ENCODE measurements at places on chromosomes 1 and 21.

DNA sequence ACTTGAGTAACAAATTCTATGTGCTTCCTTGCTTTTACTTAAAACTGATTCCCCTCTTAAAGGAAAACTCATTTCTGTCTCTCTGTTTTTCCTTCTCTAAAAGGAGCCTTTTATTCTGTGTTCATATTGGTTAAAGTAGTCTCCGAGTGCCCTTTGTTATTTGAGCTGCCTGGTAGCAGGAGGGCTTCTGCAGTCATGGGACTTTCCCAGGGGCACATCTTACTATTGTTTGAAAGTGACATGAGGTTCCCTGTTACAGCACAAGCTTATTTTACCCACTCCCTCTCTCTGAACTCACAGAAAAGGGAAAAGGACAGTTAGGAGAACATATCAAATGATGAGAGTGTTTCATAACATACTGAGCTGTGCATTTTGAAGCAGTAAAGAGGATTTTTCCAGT, 58.1 kb upstream of the ANGPTL1 start:
- no peak for DNase-seq

GRCh38 chr1:59271561-59272260, 25.2 kb upstream of the FGGY start:
- DNase-seq = no peak

DNA sequence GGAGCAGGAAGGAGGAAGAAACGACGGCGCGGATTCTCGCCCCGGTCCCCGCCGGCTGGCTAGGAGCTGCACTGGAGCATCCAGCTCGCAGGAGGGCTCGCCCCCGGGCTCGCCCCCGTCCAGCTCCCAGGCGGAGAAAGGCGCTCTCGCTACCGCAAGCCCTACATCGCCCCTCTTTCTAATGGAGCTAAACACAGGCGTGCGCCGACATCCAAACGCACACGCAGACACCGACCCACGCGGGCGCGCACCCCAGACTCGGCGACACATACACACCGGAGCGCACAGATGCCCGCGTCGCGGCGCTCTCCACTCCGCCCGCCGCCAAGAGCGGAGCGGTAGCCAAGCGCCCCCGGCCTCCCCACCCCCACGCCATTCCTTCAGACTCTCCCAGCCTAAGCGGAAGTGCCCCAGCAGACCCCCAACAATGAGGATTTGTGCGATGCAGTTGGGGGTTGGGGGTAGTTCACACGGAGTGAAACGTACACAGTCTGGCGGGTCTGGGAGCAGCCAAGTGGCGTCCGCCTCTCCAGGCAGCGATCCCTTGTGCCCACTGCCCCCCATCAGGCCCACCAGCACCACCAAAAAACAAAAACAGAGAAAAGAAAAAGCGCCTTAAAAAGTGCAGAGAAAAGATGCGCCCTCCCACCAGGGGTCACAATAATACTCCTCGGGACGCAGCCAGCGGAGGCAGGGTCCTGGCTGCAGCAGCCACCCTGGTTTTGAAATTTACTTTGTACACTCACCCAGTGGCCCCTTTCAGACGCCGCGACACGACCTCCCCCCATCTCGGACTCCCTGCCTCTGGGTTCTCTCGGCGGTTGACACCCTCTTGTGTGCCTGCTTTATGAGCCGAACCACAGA, 1.4 kb downstream of the DAB1 start:
- DNase-seq = no peak

DNA sequence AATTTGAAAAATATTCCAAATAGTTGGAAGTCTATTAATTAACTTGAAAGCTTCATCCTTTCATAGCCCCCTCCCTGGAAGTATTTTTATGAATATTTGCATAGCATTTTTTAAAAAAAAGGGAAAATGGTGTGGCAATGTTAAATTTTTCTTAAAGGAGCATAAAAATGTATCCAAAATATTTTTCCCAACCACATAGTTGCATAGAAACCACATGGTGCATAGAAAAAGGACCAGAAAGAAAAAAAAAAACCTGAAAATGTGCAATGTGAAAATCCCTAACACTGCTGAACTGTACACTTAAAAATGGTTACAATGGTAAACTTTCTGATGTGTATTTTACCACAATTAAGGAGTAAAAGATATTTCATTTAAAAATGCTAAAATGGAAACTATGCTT, 8.0 kb downstream of the C1orf167 start:
- DNase-seq = no peak

GRCh38 chr1:150961756-150962155, 12.9 kb downstream of the CERS2 start:
- DNase-seq = no peak

- DNase-seq = no peak
Observed at GRCh38 chr1:107867897-107868296, 97.1 kb downstream of the VAV3 start.

DNA sequence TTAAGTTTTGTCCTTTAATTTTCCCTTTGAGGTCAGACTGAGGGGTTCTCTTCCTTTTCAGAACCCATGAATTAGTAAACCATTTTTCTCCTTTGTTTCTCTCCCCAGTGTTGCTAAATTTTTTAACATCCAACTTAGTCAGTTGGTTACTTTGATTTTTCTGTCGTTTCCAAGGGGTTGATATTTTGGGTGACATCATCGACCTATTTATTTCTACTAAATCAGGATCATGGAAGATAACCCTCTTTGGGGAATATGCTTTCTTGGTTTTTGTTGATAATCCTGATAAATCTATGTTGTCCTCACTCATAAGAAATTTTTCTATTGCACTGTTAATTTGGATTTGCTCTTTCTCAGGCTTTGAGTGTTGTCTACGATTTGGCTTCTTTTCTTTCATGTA, 40.9 kb downstream of the LRRC53 start:
- DNase-seq = no peak

- DNase-seq = no peak
Observed at GRCh38 chr1:226681652-226682493, 57.2 kb downstream of the ITPKB start.

GRCh38 chr1:164673584-164674214, 114.7 kb downstream of the PBX1 start:
- no peak for DNase-seq

- no peak for DNase-seq
Observed at GRCh38 chr1:172356620-172357019, 63.9 kb upstream of the C1orf105 start.

DNA sequence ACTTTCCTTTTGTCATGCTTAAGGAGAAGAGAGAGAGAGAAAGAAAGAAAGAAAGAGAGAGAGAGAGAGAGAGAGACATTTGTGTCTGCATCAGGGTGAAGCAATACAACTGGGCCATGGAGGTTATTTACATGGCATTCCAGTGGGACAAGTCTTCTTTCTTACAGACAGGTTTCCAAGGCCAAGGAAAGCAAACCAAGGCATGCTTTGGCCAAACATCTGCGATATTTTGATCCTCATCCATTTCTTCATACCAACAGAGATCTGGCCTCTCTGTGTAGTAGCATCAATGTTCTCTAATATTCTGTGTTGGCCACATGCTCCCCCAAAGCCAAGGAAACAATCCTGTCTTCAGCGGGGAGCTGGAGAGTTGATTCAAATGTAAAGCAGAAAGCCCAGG, 292.1 kb downstream of the SETD4 start:
- DNase-seq = no peak

Measured in activated CD4-positive, alpha-beta T cell treated with anti-CD3 and anti-CD28 coated beads, Interleukin-2, amount 50 U/mL, for 16 hours (primary cell).